ENCODE measurements at places on chromosomes 11 and 22. TPM values are rescaled to one million over a fixed set of nuclear protein-coding genes. Genes with fewer than 3 reads are reported as not detected.

Gene C22orf15
- polyA plus RNA-seq = 1.3 TPM

Gene SCGB1C1
- polyA plus RNA-seq = 0.34 TPM

Gene NTM
- polyA plus RNA-seq = 0.18 TPM

Gene KRTAP5-2
- polyA plus RNA-seq = 0.11 TPM

Gene OR6T1
- polyA plus RNA-seq = not detected

Gene KRTAP5-11
- not detected for polyA plus RNA-seq

Gene ARHGAP20
- 1.3 TPM for polyA plus RNA-seq

All from thymus (tissue), 14 donors.